Activated naive CD4-positive, alpha-beta T cell treated with anti-CD3 and anti-CD28 coated beads, Interleukin-2, amount 50 U/mL, for 72 hours (primary cell): ENCODE measurements at places on chromosomes 6 and 20.
A peak's percentile ranks its signal among the peaks of the same experiment; 100 is the strongest.

- DNase-seq: peak; percentile 61
Observed at GRCh38 chr20:63102721-63103375, 96.1 kb upstream of the BHLHE23 start.

- DNase-seq: no peak
Observed at GRCh38 chr6:48775157-48775556, 664.2 kb upstream of the PTCHD4 start.

GRCh38 chr6:169968541-169969270 lies 217.3 kb downstream of the ERMARD start:
- peak; percentile 45 for DNase-seq

DNA sequence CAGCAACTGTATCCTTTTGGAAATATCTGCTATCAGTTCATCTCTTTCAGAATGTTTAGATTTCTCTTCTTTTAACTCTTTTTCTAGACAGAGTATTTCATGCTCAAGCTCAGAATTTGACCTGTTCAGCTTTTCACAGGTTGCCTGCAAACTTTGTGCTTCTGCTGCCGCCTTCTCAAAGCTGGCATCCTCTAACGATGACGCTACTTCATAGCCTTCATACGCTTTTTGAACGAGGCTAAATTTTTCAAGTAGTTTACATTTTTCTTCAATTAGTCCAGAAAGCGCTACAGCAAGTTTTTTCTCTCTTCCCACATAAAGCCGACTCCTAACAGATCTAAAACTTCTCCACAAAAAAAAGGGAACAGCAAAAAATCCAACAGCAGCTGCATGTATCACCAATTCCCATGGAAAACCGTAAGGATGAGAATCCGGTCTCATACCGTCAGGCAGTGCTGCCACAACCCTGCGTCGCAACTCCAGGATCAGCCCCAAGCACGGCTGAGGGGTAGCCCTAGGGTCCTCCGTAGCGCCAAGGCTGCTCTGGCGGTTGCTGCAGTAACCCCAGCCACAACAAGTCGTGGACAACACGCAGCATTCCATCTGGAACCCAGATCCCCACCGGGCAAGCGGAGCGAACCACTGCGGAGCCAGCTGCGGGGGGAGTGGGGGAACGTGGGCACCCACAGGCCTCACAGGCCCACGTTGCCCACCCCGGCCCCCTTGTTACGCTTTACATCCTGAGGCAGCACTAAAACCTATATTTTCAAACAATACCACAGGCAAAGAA lies 30.6 kb downstream of the DACT2 start:
- no peak for DNase-seq

DNA sequence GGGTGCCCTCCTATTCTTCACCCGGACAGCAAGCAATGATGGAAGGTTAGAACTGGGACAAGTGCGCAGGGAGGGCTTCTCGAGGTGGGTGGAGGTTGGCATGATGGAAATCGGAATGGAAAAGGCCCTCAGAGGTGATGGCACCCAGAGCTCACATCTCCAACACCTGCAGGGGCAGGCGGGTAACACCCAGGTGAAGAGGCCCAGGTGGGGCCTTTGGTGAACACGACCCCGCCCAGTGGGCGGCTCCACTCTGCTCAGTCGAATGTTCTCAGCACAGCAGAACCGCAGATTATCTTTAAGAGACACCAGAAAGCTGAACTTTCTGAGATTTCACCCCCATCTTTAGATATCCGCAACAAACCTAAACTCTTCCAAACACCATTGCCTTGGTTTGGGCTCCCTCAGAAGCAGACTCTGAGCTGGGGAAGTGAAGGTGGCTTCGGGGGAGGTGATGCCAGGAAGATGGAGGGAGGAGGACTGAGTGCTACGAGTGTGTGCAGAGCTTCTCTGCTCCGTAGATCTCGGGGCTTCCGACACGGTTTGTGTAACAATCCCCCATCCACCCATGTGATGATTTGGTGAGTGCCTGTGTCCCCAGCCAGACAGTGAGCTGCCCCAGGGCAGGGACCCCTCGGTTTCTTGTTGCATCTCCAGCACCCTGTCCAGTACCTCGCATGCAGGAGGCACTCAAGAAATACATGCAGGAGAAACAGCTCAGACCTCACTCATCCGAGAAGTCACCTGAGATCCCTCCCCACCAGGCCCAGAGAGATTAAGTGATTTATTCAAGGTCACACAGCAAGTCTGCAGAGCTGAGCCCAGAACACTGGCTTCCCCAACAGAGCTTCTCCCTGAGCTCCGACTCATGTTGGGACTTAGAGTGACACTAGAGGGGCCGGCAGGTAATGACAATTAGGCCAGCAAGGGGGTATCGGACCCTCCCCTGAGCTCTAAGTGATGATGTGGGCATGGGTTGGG lies 45.4 kb downstream of the BPIFB1 start:
- no peak for DNase-seq

DNA sequence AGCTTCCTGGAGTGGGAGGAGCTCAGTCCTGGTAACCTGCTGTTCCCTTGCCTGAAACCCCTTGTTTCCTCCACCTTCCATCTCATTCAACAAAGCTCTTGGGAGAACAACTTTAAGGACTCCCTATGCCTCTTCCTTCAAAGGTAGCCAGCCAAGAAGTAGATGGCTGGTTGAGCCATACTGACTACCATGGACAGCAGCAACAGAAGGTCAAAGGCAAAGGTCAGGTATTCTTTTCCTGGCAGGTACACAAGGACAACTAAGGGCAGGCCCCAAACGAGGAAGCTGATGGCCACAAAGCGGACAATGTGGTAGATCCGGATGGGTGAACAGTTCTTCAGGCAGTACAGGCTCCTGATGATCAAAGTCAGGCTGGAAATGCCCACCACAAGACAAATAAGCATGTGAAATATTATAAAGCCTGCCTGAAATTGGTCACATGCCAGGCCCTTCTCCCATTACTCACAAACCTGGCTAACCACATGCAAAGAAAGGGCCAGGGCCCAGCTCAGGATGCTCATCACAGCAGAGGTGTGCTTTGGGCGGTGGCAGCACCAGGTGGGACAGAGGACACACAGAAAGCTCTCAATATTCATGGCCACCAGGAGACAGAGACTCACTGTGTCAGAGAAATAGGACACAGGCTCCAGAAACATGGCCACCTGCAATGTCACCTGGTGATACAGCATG lies 21.7 kb downstream of the UBD start:
- DNase-seq: no peak
